ENCODE measurements at places on chromosomes 12 and 14.

- no peak for DNase-seq
Measured at GRCh38 chr12:57080855-57081254, 2.3 kb upstream of the NEMP1 start.

DNA sequence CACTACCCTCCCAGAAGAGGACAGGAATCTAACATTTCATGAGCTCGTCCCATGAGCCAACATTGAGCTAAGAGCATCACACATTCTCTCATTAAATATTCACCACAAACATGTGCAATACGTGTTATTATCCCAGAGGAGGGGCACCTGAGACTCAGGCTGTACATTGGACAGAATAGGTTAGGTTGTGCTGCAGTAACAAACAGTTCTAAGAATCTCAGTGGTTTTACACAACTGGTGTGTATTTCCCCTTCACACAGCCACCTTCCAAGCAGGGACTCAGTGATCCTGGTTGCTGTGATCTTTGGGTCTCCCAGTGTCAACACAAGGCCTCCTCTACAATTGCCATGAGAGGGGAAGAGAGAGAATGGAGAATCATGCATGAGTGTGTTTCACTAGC is 15.0 kb upstream of the ACTN1 start:
- DNase-seq: no peak

- no peak for DNase-seq
Measured at GRCh38 chr14:73795466-73795865, 56.2 kb upstream of the PTGR2 start.

DNA sequence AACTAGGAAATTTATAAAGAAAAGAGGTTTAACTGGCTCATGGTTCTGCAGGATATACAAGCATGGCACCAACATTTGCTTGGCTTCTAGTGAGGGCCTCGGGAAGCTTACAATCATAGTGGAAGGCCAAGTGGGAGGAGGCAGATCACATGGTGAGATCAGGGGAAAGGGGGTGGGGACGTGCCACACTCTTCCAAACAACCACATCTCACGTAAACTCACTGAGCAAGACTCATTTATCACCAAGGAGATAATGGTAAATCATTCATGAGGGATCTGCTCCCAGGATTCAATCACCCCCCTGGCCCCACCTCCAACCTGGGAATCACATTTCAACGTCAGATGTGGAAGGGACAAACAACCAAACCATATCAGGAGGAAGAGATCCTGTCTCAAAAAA is 35.8 kb downstream of the NUMB start:
- DNase-seq: peak; percentile 87

DNA sequence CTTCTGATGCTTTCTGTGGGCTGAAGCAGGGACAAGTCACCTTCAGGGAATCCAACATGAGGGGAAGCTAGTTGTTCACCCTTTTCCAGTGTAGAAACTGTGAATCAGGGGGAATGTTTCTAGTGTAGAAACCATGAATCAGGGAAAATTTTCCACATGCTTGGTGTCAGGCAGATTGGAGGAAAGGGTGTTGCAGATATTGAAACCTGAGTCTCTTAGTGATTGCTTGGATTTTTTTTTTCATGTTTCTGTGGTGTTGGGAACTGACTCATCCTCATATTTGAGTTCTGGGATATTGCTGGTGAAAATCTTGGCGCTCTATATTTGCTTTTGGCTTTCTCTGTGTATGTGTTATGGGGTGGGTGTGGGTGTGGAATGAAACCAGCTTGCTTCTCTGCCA is 144.5 kb upstream of the FBXO33 start:
- no peak for DNase-seq

DNA sequence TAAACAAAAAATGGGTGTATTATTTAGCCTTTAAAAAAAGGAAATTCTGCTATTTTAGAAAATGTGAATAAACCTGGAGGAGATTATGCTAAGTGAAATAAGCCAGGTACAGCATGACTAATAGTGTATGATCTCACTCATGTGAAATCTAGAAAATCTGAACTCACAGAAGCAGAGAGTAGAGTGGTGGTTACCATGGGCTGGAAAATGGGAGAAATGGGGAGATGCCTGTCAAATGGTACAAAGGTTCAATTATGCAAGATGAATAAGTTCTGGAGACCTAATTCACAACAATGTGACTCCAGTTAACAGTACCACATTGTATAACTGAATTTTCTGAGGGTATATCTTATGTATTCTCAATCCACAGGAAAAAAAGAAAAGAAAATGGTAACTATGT is 17.4 kb upstream of the LEMD3 start:
- DNase-seq: peak; percentile 38

DNA sequence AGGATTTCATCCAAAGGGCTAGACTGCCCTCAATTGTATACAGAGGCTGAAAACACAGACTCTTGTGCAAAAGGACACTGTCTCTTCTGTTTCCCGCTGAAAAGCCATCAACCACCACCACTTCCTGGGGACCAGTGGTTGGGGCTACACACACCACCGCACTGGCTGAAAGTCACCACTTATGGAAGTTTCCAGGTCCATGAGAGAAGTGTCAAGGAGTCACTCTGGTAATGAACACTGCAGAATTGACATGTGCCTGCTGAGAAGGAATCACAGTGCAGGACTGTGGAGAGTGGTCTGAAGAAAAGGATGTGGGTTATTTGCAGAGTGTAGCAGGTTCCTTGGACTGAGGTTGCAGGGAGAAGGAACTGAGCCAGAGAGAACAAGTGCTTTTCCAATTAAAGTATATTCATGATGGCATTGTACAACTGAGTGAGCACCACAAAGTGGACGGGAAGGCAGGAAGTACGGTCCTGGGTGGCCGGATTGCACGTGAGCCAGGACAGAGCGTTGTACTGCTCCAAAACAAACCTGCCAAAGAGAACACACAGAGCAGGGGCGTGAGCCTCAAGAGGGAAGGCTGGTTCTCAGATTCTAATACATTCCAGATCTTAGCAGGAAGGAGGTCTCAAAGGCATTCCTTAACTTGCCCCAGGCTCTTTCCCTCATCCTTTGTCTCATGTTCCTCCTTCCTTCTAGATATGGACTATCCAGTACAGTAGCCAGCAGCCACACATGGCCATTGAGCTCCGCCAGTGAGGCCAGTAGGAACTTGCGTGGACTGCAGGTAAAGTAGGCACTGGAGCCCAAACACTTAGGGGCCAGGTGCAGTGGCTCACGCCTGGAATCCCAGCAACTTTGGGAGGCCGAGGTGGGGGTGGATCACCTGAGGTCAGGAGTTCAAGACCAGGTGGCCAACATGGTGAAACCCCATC is 316.4 kb downstream of the MED13L start:
- DNase-seq: peak; percentile 52

- DNase-seq: no peak
Measured at GRCh38 chr12:132026796-132027500, 77.2 kb downstream of the EP400 start.

DNA sequence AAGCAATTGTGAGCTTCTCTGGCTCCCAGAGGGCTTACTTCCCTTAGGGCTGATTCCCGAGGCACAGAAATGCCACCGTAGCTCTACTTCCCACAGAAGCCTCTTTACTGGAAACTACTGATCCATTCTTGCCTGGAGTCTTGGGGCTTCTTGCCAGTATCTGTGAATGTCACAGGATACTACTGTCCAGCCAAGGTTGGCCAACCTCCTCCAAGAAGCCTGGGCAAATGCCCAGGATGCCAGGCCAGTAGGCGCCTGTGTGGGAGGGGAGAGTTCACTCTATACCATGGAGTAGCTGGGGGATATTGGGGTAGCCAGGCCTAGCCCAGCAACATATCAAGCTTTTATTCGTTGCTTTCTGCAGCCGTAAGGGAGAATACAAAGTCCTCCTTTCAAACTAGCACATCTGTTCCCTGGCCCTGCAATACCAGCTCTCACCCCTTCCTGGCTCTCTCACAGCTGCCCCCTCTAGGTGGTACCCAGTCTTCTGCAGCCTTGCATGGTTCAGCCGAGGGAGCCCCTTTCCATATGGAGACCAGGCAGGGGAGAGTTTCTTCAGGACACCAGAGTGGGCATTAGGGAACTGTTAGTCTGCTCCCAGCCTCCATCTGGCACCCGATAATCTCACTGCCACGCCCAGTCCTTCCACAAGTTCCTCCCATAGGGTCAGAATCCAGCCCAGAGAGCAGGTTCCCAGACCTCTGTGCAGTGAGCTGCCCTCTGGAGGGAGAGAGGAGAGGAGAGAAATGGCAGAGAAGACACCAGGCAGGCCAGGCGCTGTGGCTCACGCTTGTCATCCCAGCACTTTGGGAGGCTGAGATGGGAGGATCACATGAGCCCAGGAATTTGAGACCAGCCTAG is 24.3 kb upstream of the PLEK2 start:
- no peak for DNase-seq

DNA sequence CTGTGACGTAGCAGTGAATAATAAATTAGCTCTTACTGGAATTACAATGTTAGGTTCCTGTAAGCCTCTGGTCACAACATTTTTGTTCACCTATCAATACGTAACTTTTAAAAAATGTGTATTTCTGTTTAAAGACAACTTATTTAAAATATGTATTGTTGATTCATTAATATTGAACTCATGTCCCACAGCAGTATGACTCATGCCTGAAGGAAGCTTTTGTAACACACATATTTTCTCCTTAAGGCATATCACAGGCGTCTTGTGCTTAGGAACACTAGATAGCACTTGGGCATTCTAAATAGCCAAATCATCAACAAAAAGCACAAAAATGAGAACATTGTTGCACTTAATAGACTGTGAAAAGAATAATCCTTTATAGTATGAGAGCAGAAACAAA is 92.5 kb downstream of the GPHN start:
- DNase-seq: no peak

GRCh38 chr14:105885561-105886320 is 359.4 kb downstream of the TMEM121 start:
- no peak for DNase-seq

DNA sequence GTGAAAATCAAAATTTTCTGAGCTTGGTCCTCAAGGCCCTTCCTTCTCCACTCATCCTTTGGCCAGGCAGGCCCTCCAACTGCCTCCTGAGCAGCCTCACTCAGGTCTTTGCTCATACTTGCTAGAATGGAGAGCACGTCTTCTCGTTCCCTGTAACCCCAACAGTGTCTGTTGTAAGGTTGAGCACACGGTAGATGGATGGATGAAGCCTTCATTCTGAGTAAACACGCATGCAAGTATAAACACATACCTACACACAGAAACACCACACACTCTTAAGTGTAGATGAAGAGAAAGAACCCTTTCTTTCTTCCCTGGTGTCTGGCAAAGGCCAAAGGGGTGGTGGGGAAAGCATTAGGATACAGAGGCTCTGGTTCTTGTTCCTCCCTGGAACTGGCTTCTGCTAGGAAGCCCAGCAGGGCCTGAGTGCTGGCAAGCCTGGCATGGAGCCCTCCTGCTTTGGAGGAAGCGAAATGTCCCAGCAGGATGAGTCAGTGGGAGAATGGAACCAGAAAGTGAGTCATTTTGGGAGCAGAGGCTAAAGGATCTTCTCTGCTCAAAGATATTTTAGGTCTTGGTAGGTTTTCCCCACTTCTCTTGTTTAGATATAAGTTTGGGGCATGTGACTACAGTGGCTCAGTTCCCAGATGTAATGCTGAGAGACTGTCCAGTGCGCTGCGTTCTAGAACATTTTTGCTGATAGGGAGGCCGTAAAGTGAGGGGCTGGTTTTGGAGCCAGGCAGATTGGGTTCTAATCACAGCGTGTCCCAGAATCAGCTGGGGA is 127.4 kb downstream of the CACNA1C start:
- no peak for DNase-seq

GRCh38 chr12:57740656-57741412 is 2.3 kb upstream of the AGAP2 start:
- peak; percentile 33 for DNase-seq

DNA sequence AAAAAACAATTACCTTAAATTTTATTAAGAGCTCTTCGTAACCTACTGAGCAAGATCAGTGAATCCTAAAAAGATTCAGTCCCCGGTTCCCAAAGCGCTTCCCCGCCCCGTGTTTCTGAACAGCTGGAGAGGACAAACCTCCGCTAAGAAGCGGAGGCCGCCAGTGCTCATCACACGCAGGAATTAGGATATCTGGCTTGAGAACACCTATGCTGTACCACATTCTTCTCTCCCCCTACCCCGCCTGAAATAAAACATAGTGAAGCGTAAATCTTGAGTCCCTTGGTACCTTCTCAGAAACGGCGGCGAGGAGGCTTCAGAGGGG is 774 bp upstream of the WDR20 start:
- DNase-seq: no peak

DNA sequence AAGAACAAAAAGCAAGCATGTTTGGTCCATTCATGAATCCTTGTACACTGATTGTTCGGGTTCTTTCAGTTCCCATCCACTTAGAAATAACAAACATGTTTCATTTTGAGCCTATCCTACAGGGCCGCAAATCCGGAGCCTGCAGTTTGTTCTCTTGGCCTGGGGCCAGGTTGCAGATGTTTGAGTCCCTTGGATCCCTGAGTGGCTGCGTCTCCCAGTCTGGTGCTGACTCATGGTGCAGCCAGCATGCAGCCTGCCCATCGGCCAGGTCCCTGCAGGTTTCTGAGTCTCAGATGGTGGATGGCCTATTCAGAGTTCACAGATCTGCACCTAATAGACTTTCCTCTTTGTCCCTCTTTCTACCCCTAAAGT is 1.9 kb upstream of the DYNC1H1 start:
- peak; percentile 59 for DNase-seq

DNA sequence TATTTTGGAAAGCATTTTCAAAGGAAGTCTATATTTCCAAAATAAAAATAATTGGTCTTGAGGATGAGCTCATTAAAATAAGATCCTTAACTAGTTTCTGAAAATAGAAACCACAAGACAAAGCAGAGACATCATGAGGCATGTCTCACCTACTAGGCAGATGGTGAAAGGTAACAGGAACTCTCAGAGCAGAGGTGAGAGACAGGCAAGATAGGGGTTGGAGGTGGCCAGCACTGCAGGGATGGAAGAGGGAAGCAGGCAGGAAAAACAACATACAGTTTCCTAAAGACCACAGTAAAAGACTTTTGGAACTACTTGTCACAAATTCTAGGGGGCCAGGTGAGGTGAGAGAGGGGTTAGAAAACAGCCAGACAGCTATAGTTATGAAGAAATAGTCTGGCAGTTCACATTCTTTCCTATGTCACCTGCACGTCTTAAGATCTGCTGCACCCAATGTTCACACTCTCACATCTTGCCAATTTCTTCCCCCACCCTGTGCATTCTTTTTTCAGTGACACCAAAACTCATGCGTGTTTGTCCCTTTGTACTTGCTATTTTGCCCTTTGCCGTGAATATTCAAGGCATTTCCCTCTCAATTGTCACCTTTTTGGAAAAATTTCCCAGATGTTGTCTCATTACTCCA is 341.7 kb upstream of the KITLG start:
- peak; percentile 92 for DNase-seq

GRCh38 chr14:49755378-49755777 is 12.6 kb upstream of the KLHDC2 start:
- no peak for DNase-seq

All from mesendoderm (in vitro differentiated cells).